ENCODE measurements at places on chromosomes 6 and 20. TPM values are rescaled to one million over a fixed set of nuclear protein-coding genes. Genes with fewer than 3 reads are reported as not detected.

MAD2L1BP gene
- total RNA-seq, result 84.3 TPM

LRP11 gene
- 41.6 TPM for total RNA-seq

SIRPD gene
- not detected for total RNA-seq

ABHD16A gene
- 58.9 TPM for total RNA-seq

BHLHE23 gene
- not detected for total RNA-seq

ZNF334 gene
- 4.0 TPM for total RNA-seq

ECHDC1 gene
- total RNA-seq, result 85.6 TPM

PSMB9 gene
- total RNA-seq, result 151 TPM

NEURL2 gene
- 3.3 TPM for total RNA-seq

SOX18 gene
- total RNA-seq, result 0.33 TPM

PAK5 gene
- total RNA-seq, result not detected

ANKS1A gene
- total RNA-seq, result 19.6 TPM
